Suppressor macrophage (primary cell): ENCODE measurements at places on chromosomes 13 and 19.

- DNase-seq: no peak
Measured at GRCh38 chr13:31073859-31074718, 87.6 kb downstream of the HSPH1 start.

- peak; percentile 49 for DNase-seq
Measured at GRCh38 chr13:78137404-78138142, 218.9 kb upstream of the EDNRB start.

DNA sequence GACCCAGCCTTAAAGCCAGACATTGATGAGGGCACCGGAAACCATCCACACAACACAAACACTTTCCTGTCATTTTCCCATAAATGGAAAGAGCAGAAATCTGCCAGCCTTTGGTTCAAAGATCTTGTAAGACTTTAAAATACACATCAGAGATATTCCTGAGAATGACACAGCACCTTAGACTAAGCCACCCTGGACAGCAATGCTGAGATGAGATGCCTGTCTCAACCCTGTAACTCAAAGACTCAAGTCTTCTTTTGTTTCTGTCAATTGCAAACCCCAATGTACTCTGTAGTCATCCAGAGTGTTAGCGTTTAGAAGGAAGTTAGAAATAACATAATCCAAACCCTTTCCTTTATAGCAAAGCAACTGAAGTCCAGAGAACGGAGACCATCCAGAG lies 119.2 kb downstream of the CCNA1 start:
- DNase-seq: no peak

DNA sequence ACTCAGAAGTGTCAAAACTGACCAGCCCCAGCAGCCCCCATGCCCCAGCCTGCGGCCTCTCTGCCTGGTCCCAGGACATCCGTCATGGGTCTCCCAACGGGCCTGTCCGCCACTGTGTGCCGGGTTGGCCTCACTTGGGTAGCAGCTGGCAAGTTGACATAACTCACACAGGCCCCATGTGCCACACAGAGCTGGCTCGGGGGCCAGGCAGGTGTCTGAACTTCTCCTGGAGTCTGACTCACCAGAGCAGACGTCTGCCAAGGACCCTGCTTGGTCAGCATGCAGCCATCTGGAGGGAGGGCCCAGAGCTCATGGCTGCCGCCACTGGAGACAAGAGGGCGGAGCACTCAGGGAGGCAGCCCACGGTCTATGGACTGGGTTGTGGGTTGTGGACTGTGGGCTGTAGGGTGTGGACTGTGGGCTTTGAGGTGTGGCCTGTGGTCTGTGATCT lies 32.0 kb upstream of the TMEM255B start:
- no peak for DNase-seq

DNA sequence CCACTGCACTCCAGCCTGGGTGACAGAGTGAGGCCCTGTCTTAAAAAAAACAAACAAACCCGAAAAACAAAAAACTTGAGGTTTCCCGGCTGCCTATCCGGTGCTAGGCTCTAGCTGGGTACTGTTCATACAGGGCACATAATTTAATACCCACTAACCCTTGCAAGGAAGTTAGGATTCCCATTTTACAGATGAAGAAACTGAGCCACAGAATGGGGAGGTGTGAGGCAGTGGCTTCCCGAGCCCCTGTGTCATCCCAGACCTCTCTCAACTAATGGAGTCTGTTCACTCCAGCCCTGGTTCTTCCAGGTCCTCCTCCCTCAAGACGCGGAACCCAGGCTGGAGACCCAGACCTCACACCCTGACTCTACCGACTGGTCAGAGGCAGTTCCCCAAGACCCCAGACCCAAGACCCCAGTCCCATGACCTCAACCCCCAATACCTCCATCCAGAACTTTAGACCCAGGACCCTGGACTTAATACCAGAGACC lies 576 bp downstream of the APBA3 start:
- DNase-seq: no peak

DNA sequence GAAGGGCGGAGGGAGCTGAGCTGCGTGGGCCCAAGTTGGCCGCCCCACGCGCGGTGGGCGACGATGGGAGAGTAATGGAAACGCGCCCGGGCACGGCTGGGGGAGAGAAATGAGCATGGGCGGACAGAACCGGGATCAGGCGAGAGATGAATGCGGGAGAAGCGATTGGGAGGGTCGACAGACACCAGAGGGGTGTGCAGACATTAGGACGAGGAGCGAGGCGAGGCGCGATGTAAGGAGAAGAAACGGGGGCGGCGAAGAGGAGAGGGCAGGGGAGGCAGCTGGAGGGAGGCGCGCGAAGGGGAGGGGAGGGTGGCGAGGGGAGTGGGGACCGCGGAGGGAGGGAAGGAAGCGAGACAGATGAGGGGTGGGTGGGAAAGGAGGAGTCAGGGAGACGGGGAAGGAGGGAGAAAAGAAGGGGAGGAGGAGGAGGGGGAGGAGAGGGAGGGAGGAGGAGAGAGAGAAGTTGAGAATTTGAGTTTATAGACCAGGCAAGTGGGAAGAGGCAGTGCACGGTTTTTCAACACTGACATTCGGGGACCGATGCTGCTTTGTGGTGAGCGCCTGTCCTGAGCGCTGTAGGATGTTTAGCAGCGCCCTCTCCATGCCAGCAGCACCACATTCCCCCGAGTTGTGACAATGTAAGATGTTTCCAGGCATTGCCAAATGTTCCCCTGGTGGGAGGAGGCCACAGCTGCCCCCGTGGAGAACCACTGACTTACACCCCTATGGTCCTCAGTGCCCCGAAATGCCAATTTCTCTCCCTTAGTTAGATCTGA lies at the start of gene SHISA7:
TSS of gene SHISA7 (minus strand) at position 256 of the 779 bp plus-strand sequence. CDS start 437 bp downstream, outside the sequence.
- DNase-seq: peak; percentile 18

DNA sequence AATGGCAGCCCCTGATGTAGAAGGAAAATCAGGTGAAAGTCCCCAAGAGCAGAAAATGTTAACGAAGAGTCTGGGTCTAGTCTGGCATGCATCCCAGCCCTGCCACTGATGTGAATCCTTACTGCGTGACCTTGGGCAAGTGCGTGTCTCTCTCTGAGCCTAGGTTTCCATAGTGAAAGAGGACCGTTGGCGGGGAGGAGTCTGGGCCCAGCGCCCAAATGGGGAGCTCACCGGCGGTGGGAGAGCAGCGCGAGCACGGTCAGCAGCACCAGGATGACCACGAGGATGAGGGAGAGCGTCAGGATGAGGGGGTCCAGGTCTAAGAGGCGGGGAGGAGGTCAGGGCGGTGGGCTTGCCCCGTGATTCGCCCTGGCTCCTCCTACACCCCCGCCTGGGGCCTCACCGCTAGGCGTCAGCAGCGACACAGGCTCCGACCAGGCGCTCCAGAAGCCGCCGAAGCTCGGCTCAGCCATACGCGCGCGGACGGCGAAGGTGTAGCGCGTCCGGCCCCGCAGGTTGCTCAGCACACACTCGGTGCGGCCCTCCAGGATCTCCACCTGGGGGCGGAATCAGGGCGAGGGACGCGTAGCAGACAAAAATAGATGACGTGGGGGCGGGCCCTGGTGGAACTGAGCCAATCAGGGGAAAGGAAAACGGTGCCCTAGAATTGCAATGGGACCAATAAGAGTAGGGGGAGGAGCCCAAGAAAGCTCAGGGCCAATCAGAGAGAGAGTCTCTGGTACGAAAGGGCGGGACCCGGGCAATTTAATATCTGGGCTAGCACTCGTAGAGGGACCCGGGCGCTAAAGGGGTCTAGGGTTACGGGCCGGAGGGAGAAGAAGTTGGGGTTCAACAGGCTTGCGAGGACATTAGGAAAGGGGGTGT lies 3.2 kb downstream of the EPOR start:
- DNase-seq: peak; percentile 95

DNA sequence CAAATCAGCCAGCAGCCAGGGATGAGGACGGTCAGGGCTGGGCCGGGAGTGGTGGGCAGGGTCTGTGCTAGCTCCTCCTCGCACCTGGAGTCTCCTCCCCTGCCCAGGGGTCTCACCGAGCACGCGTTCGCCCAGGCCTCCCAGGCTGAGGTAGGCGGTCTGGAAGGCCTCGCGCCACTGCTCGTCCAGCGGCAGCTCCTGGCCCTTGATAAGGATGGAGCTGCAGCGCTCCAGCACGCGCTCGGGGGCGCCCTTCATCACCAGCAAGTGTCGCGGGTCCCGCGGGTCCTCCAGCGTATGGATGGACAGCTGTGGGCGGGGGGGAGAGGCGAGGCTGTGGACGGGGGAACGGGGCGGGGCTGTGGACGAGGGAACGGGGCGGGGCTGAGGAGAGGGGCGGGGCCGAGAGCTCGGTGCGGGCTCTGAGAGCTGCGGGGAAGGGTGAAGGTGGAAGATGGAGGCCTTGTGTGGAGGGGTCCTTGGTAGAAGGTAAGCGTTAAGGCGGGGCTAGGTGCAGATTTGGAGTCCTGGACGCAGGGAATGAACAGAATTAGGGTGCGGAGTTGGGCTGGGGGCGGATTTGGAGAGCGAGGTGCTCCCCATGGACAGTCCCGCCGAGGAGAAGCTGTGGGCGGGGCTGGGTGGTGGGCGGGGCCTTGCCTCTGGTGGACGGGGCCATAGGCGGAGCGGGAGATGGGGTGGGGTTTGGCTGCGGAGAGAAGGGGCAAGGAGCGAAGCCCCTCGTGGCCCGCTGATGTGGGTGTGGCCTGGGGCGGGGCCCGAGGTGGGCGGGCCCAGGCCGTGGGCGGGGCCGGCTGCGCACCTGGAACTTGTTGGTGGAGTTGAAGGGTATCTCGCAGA lies 5.7 kb downstream of the ATP4A start:
- DNase-seq: peak; percentile 50

DNA sequence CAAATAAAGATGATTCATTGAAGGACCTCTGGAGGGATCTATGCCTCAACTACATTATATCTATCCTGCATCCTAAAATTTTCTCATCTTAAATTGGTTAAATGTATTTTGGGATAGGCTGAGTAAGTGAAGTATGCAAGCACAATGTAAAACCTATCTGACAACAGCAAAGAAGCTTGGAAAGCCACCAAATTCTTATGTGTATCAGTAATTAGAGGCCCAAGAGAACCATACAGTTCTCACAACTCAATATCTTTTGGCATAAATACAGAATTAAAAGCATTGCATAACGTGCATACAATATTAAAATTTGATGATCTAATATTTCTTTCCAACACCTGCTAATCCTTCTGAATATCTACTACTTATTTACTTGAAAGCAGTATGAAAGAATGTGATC lies 13.0 kb downstream of the POSTN start:
- DNase-seq: no peak

DNA sequence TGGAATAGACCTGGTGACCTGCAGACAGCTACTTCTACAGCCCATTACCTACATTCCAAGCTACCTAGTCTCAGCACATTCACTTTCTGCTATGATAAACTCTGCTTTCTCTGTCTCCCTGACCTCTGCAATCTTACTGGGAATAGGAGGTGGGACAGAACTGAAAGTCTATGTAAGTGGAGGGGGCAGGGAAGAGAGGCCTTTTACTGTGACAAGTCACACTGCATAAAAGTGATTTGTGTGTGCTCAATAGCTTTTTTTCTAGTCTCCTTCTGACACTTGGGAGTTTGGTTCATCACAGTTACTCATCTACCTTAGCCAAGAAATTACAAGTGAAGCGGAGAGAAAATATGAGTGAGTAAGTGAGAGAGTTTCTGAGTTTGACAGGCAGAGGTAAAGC lies 322.4 kb downstream of the OLFM4 start:
- DNase-seq: no peak

DNA sequence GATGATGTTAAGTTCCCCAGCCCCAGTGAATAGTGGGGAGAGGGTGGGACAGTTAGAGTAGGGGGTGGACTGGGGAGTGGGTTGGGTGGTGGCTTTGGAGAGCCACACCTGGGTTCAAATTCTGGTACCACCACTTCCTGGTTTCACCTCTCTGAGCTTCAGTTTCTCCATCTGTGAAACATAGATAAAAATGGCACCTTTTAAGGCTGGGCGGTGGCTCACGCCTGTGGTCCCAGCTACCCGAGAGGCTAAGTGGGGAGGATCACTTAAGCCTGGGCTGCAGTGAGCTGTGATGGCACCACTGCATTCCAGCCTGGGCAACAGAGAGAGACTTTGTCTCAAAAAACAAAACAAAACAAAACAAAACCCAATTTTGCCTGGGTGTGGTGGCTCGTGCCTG lies 5.9 kb downstream of the VAV1 start:
- DNase-seq: no peak

DNA sequence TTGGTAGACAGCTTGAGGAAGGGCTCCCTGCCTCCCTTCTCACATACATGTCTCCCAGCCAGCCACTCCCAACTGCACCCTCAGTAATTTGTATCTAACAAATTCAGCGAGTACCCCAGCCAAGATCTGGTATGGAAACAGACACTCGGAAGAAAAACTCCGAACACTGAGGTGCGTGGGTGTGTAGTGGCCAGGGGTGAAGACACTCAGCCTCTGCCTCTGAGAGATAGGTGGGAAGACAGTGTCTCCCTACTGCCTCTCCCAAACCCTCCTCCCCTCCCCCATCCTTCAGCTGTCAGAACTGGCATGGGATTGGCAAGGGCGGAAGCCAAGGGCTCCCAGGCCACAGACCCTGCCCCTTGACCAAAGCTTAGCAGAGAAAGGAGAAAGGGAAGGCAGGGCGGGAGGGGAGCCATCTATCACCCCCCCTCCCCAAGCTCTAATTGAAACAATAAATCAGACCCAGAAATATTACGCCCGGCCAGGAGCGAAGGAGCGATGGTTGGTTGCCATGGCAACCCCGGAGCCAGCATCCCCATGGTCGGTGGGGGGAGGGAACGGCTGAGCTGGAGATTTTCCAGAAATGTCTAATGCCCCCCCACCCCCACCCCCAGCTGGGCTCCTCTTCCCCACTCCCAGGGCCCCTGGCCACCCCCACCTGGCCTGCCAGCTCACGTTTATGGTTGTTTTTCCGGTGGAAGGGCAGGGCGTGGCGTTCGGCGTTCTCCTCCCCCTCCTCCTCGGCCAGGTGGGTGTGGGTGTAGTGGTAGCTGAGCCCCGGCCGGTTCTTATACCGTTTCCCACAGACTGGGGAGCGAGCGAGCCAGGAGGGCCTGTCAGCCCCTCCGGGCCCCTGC lies 7.0 kb downstream of the DPF1 start:
- no peak for DNase-seq

DNA sequence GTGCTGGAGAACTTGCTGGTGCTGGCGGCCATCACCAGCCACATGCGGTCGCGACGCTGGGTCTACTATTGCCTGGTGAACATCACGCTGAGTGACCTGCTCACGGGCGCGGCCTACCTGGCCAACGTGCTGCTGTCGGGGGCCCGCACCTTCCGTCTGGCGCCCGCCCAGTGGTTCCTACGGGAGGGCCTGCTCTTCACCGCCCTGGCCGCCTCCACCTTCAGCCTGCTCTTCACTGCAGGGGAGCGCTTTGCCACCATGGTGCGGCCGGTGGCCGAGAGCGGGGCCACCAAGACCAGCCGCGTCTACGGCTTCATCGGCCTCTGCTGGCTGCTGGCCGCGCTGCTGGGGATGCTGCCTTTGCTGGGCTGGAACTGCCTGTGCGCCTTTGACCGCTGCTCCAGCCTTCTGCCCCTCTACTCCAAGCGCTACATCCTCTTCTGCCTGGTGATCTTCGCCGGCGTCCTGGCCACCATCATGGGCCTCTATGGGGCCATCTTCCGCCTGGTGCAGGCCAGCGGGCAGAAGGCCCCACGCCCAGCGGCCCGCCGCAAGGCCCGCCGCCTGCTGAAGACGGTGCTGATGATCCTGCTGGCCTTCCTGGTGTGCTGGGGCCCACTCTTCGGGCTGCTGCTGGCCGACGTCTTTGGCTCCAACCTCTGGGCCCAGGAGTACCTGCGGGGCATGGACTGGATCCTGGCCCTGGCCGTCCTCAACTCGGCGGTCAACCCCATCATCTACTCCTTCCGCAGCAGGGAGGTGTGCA lies 587 bp downstream of the S1PR4 start:
- DNase-seq: peak; percentile 49
